HS-5 (cell line): ENCODE measurements at places on chromosomes 7 and 10.

GRCh38 chr7:3965794-3966395 lies 664.8 kb downstream of the SDK1 start:
- DNase-seq: no peak

- no peak for DNase-seq
Observed at GRCh38 chr10:68781613-68782574, 45.4 kb upstream of the STOX1 start.

DNA sequence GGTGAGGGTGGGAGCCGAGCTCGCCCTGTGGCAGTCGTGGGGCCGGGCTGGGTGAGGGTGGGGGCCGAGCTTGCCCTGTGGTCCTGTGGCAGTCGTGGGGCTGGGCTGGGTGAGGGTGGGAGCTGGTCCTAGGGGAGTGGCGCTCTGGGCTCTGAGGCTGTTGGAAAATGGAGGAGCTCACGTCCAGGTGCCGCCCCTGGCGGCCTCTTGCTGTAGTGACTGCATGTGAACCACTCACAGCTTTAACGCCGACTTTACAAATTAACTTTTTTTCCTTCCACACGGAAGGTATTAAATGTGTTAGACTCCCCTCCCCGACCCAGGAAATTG lies 312.6 kb downstream of the WDR37 start:
- DNase-seq: no peak

DNA sequence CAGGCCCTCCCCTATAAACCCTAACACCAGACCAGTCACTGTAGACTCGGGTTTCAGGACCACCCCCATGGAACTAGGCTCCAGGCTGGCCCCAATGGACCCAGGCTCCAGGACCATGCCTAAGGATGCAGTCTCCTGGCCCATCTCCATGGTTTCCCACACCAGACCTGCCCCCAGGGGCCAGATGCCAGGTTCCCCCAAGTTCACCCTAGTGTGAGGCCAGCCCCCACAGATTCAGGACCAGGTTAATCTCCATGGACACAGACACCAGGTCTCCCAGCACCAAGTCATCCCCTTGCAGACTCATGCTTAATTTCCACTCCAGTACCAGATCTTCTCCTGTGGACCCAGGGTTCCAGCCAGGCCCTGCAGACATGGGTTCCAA lies 103.8 kb upstream of the LANCL2 start:
- no peak for DNase-seq

DNA sequence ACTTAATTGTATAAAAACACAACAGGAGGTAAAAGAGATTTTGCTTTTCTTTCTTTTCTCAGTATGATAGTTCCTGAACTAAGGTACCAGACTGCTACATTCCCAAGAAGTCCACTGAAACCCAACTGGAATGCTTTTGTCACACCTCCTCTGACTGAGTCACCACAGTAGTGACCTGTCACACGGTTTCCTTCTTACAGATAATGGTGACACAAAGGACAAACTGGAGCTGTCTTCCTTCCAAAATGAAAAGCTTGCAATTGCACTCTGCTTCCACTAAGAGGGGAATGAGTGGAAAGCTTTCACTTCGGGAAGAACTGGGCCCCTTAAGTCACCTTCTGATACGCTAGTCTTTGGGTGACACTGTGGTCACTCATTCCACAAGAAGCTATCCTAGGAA lies 122.2 kb downstream of the KMT2E start:
- no peak for DNase-seq

DNA sequence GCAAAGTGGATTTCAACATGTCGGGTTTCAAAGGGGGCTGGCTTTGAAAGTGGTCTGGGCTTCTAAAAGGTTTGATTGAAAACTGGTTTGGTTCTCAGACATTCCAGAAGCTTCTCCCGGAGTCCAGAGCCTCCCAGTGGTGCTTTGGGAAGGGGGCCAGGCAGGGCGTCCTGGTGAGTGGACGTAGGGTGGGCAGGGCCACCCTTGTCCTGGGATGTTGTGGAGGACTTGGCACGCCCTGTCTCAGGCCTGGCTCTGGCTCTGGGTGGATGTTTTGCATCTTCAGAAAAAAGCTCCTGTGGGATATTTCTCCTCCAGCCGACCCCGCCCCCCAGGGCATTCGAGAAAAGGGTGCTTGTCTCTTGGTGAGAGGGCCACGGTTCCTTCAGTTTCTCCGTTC lies 31.2 kb downstream of the GRIFIN start:
- DNase-seq: no peak

DNA sequence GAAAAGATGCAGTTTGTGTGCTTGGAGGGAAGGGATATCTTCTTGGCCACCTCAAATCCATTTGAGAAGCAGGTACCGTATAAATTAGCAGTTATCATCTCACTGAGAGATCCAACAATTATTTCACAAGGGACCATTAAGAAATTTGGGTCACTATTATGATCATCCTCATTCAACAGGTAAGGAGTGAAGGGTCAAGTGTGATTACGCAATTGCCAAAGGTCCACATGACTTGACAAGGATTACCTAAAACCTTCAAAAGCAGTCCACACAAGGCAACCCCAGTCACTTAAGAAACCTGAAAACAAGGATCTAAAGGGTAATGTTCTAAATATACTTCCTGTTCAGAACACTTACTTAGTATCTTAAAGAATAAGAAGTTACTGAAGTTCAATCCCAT lies 27.4 kb downstream of the CCDC6 start:
- no peak for DNase-seq
